ENCODE measurements at places on chromosomes 12 and 14.
A peak's percentile ranks its signal among the peaks of the same experiment; 100 is the strongest.

- DNase-seq: no peak
These were observed 139.1 kb upstream of the C14orf180 start for GRCh38 chr14:104440297-104440956.

DNA sequence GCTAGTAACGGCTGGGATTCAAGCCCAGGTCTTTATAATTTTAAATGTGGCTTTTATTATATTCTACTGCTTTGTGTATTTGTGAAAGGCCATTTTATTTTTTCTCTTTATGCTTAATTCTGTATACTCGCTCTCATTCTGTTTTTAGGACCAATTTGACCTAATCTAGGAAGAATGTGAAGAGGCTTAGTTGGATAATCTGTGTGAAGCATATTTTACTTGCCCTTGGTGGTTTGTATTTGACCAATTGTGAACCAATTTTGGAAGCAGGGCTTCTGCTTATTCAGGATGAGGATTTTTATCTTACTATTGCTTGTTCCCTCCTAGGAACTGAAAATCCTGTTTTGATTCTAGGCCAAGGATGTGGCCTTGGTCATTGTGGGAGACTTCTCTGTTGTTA is 113.1 kb downstream of the TTC6 start:
- DNase-seq: no peak

- DNase-seq: no peak
These were observed 19.6 kb downstream of the PIWIL1 start for GRCh38 chr12:130357241-130357640.

GRCh38 chr14:93764211-93764659 is 24.1 kb downstream of the PRIMA1 start:
- no peak for DNase-seq

DNA sequence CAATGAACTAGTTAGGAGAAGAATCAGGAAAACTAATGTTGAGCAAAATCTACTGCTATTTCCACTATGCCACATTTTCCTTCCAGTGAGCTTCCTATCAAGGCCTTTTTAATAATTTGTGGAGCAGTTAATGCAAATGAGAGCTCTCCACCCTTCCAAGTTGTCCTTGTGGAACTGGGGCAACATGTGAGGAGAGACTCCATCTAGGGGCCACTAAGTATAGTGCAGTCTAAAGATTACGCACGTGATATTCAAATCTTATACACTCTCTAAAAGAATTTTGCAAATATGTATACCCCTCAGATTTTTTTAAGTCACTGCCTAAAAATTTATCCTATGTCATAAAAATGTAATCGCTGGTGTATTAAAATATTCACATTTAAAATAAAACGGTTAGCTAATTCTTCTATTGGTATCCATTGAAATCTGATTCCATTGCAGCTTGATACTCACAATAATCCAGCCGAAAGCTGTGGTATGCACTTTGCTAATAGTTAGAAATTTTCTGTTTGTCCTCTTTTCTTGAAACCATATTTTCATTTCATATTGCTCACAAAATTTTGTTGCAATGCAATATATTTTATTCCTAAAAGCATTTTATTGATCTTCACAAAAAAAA is 100.1 kb downstream of the PAH start:
- no peak for DNase-seq

DNA sequence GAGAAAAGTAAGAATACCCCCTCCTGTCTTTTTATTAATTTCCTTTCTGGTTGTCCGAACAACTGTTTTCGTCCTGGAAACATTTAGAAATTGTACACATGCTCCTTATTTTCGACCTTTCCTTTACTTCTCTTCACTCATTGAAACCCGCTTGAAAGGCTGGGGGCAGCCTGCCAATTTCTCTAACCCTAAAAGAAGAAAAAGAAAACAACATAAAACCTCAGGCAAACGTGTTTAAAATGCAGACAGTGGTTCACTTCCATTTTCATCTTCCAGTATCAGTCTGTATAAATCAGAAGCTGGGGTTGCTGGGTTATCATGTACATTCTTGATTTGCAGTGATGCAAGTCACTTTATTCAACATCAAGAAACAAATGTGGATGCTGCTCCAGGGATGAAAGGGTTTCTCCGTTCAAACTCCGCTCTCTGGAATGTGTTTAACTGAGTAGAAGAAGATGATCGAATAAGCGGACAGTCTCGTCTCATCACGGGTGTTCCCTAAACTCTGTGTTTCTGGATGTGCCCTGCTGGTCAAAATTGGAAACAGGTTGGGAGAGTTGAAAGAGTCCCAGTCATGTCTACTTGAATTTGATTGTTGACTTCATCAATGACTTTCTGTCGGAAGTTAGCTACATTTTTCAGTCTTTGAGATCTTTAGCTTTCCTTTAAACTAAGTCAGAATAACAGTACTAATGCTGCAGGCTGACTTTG is 1042.2 kb downstream of the BCL11B start:
- DNase-seq: peak; percentile 31

- DNase-seq: peak; percentile 11
These were observed 26.1 kb upstream of the DIO3 start for GRCh38 chr14:101535232-101535631.

DNA sequence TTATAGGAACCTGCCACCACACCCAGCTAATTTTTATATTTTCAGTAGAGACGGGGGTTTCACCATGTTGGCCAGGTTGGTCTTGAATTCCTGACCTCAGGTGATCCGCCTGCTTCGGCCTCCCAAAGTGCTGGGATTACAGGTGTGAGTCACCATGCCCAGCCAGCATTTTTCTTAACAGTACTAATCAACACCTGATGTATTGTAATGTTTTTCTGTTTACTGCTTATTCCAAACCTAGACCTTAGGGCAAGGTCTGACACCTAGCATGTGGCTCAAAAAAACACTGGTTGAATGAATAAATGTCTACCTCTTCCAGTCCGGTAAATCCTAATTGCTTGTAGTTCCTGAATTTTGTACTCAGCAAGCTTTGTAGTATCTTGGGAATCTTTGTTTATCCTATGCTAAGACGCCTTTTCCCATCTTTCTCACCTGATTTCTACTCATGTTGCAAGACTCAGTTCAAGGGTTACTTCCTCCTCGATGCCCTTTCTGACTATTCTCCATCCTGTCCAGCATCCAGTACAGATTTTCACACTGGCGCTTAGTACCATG is 2.8 kb downstream of the PAN2 start:
- DNase-seq: no peak

DNA sequence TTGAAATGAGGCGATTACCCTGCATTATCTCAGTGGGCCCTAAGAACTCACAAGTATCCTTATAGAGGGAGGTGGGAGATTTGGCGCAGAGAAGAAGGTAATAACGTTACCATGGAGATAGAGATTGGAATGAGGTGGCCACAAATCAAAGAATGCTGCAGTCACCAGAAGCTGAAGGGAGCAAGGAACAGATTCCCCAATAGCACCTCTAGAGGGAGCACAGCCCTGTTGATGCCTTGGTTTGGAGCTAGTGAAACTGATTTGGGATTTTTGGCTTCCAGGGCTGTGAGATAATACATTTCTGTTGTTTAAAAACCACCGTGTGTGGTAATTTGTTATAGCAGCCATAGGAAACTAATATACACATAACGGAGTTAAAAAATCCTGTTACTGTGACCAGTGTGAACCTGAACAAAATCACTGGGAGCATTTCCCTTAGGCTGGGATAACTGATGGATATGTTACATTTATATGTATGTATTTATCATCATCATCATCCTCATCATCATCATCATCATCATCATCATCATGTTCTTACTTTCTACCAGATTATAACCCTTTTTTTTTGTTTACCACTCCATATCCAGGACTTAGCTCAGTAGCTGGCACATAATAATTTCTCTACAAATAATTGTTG is 100.3 kb downstream of the LIN7A start:
- no peak for DNase-seq

GRCh38 chr14:64703395-64704142 is 655 bp upstream of the PLEKHG3 start:
- no peak for DNase-seq

DNA sequence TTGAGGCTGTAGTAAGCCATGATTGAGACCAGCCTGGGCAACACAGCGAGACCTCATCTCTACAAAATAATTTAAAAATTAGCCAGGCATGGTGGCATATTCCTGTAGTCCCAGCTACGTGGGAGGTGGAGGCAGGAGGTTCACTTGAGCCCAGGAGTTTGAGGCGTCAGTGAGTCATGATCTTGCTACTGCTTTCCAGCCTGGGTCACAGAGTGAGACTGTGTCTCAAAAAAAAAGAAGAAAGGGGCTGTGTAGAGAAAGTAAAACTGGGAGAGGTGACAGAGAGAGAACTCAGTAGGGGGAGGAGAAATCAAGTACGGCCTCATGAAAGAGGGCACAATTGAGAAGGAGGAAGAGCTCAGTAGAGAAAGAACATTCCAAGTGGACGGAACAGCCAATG is 12.4 kb downstream of the TECPR2 start:
- DNase-seq: peak; percentile 18

DNA sequence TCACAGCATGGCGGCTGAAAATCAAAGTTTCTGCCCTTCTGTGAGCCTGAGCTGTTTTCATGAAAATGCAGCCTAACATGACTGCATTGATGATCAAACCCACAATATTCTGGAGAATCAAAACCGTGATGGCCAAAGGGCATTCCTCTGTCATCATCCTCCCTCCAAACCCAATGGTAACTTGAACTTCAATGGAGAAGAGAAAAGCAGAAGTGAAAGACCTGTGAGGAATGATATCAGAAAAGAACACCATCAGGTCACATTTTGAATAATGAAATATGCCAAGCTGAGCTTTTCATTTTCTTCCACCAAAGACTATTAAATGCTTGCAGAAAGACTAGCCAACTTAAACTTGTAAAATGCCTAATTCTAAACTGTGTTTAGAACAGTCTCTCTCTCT is 8.1 kb downstream of the KCNJ8 start:
- no peak for DNase-seq

- DNase-seq: no peak
These were observed 7.2 kb downstream of the SLC15A4 start for GRCh38 chr12:128816643-128816920.

DNA sequence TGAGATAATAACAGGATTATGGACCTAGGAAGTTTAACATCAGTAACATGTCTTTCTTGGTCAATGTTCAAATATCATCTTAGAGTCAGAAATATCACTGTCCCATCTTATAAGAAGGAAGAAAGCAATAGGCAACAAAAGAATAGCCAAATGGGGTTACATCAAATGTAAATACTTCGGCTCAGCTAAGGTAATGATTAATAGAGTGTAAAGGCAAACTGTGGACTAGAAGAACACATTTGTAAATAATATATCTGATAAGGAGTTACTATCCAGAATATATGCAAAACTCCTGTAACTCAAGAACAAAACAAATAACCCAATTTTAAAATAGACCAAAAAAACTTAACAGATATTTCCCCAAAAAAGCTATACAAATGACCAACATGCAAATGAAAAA is 630.3 kb downstream of the RPS29 start:
- DNase-seq: no peak

- no peak for DNase-seq
These were observed 24.8 kb upstream of the MTHFD1 start for GRCh38 chr14:64363265-64363846.

GRCh38 chr14:63659726-63660125 is 18.1 kb upstream of the WDR89 start:
- DNase-seq: no peak

DNA sequence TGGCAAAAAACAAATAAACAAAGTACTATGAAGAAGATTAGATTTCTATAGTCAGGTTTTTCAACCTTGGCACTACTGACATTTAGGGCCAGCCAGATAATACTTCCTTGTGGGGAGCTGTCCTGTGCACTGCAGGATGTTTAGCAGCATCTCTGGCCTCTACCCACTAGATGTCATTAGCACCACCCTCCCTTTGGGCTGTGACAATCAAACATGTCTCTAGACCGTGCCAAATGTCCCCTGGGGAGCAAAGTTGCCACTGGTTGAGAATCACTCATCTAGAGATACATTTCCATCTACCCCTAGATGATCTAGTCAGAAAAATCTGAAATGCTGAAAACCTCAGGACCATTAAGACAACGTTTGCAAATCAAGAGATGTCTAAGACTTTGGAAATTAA is 29.9 kb downstream of the SRRM4 start:
- DNase-seq: no peak

DNA sequence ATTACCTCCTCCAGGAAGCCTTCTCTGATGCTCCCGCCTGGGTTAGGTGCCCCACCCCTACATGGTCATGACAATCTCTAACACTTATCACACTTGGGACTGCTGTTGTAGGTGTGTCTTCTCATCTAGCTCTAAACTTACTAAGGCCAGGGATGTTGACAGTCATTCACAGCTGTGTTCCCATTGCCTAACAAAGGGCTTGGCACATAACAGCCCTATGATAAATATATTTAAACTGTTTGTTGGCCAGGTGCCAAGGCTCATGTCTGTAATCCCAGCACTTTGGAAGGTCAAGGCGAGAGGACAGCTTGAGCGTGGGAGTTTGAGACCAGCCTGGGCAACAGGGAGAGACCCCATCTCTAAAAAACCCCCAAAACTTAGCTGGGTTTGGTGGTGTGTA is 98.8 kb upstream of the RGS6 start:
- DNase-seq: no peak

GRCh38 chr12:49098035-49098451 is 3.4 kb upstream of the DHH start:
- DNase-seq: peak; percentile 81

DNA sequence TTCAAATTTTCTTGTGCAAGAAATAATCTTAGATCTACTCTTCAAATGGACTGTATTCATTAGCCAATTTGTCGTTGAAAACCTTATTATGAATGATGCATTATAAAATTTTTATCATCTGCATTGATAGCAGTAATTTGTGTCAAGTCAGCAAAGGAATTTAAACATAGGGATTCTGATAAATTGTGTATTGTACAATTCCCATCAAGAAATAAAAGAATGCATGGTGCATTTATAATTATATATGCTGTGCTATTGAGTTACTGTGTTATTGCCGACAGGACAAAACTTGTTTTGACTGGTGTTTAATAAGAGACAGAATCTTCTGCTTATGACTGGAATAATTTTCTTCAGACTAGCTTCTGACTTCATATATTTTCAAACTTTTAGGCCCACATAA is 3.1 kb upstream of the BCDIN3D start:
- DNase-seq: no peak

DNA sequence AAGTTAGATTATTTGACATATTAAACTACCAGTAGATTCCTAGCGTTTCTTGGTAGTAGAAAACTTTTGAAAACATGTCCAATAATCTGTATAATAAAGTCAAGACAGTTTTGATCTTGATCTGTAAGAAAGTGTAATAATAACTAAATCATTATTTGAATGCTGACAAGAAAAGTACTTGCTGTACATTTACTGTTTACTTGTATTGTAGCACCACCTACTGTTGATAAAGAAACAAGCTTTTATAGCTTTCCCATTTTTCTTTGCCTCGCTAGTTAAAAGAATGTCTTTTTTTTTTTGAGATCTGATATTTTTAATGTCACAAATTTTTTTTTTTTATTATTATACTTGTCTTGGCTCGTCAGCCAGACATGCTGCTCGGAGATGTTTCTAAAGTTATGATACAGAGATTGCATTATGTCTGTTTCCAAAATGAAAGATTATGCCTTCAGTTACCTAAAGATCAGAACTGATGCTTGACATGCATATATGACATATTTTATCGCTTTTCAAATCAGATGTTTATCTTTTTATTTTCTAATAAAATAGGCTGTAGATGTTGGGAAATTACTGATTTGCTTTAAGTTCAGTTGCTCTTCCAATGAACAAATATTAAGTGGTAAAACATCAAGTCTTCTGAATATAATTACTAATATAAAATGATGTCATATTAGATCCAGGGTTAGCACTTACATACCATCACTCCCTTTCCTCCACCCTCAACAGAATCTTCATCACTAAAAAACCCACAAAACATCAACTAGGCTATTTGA is 140.5 kb downstream of the AKAP6 start:
- no peak for DNase-seq

GRCh38 chr14:38138473-38139138 is 69.1 kb upstream of the SSTR1 start:
- no peak for DNase-seq

Data from activated CD8-positive, alpha-beta T cell treated with anti-CD3 and anti-CD28 coated beads for 36 hours (primary cell).